Head of caudate nucleus (tissue), 42 donors: ENCODE measurements at places on chromosomes 5 and 9.
A peak's percentile ranks its signal among the peaks of the same experiment; 100 is the strongest.

DNA sequence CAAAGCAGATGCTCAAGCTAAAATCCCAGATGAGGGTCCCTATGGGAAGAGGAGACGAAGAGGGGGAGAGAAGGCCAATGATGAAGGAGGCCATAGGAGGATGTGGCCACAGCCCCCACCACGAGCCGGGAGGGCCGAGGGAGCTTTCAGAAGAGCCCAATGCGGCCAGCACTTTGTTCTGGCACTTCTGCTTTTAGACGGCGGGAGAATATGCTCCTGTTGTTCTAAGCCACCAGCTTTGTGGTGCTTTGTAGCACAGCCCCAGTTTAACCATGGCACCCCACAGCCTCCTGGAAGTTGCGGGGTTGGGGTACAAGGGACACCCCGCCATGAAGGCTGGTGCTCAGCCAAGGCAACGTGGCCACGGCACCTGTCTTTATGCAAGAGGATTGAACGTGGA is 33.4 kb downstream of the LPCAT1 start:
- DNase-seq = no peak

DNA sequence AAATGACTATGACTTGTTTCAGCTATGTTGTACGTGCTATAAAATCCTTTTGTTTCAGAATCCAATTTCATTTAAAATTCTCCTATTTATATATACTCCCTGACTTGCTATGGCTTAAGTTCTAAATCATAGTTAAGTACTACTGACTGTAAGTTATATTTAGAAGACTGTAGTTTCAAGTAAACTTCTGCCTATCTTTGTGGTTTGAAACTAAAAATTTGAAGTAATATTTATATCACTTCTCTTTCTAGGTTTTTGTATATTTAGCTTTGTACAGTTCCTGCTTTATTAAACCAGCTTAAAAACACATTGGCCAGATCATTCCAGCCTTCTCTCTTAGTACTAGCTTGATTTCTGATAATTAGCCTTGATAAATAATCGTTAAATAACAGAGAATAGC is 196.3 kb downstream of the MLLT3 start:
- no peak for DNase-seq

GRCh38 chr5:124812771-124813358 is 66.4 kb upstream of the ZNF608 start:
- no peak for DNase-seq

GRCh38 chr5:81164936-81165335 is 68.2 kb upstream of the CKMT2 start:
- no peak for DNase-seq

GRCh38 chr9:69815313-69815712 is 5.3 kb upstream of the CFAP95 start:
- DNase-seq = no peak

DNA sequence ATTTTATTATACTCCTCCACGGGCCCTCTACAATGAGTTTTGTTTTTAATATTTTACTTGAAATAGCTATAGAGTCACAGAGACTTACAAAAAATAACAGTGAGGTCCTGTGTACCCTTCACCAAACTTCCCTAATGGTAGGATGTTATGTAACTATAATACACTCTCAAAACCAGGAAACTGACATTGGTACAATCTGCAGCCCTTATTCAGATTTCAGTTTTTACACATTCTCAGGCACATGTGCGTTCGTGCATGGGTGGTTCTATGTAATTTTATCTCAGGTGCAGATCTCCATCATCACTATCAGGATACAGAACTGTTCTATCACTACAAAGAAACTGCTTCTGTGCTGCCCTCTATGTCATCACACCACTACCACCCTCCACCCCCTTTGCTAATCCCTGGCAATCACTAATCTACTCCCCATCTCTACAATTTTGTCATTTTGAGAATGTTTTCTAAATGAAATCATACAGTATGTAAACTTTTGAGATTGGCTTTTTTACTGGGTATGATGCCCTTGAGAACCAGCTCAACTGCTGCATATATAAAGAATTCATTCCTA is 16.4 kb downstream of the RAB14 start:
- no peak for DNase-seq

DNA sequence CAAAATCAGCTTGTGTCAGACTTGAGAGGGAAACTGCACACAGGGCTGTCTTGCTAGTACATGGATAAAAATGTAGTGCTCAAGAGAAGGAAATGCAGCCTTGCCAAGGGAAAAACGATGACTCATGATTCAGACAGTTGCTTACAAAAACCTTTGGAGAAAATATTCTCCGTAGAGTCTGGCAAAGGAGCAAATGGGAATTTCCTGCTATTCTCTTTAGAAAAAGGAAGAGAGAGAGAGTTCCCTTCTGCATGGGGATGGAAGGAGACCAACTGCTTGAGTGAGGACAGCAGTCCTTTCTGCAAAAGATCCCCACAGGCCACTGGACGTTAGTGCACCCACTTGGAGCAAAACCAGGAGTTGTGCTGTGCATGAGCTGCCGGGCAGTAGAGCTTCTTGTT is 7.6 kb downstream of the IFNB1 start:
- DNase-seq = no peak

DNA sequence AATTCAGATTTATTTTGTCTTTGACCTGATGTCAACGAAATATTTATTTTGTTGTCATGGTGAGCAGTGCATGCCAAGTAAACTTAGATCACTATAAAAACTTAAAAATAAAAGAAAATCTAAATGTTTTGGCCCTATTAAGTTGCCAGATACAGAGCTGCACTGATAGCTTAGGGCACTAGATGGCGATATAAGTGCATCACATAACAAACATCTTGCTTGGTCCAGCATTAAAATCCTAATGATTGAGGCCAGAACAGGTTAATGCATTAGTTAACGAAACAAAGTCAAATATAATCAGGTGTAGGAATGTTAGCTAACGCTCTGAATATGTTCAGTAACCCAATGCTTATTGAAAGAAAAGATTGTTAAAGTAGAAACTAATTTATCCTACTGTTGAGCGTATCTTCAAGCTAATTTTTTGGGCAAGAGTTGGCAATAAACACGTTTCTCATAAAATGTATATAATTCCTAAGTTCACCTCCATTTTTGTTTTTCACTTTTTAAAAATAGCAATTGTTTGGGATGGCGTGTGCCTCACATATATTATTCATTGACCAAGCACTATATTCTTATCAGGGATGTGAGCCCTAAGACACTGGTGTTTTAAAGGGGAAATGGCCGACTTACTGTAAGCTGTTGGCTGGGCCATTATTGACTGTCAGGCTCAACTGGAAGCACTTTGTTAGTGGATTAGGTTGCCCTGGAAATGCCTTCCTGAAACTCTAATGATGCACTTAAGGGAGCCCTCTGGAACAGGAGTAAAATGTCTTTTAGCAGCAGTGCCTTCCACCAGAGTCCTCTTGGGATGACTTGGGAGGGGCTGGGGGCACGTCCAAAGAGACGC is 33.3 kb downstream of the KCTD16 start:
- DNase-seq = no peak

GRCh38 chr5:54421976-54422375 is 33.5 kb upstream of the HSPB3 start:
- DNase-seq = no peak

GRCh38 chr5:60183881-60184280 is 290.4 kb upstream of the PDE4D start:
- DNase-seq = no peak

GRCh38 chr5:150295741-150296486 is 6.3 kb upstream of the CAMK2A start:
- peak; percentile 76 for DNase-seq

DNA sequence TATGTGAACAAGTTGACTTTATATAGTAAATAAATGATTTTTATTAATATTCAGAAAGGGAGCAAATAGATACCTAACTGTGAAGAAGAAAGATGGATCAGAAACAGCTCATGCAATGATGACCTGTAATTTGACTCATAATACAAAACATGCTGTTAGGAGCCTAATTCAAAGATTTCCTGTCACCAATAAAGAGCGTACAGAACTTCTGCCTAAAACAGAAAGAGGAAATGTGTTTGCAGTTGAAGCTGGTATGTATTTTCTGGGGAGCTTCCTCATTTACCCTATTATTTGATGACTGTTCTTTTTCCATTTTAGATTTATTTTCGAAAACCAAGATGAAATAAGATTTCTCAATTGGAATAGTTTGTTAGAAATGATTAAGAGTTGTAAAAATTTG is 11.4 kb downstream of the YTHDC2 start:
- no peak for DNase-seq
